ENCODE measurements at places on chromosomes 3 and 15. TPM values are rescaled to one million over a fixed set of nuclear protein-coding genes. Genes with fewer than 3 reads are reported as not detected.

Gene CCR3
- polyA plus RNA-seq, result not detected

GRCh38 chr3:120147072-120147871, 53.0 kb upstream of the GSK3B start:
- no peak for DNase-seq
- H3K4me3 ChIP-seq, result no peak overlapping the region
- H3K4me1 ChIP-seq, result no peaks in the 10 kb centered on the region
- no peaks in the 10 kb centered on the region for H3K36me3 ChIP-seq
- H3K27ac ChIP-seq, result no peak overlapping the region
- no peaks in the 10 kb centered on the region for H3K27me3 ChIP-seq

DNA sequence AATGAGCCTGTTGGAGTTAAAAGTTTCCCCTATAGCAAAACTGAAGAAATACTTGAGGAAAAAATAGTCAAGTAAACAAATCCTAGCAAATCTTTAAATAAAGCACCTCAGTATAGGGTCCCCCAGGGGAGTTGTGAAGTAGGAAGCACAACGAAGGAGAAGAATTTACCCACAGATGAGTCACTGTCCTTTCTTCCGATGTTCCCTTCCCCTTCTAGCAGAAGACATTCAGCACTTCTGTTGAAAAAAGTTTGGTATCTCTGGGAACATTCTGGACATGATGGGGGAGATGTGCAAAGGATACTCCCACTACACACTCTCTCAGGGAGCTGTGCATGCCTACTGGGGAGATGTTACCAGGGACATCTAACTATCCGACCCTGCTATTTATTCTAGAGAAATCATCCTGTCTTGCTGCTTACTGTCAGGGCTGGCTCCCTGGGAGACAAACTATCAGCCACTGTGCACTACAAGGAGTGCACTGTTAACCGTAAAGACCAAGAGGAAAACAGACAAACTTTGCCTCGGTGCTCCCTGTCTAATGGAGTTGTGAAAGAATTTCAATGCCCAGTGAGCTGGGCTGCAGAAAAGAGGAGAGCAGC, 93.8 kb downstream of the RFTN1 start:
- H3K27me3 ChIP-seq, result no peaks in the 10 kb centered on the region
- no peak overlapping the region for H3K4me3 ChIP-seq
- H3K4me1 ChIP-seq, result no peaks in the 10 kb centered on the region

- H3K27me3 ChIP-seq, result no peaks in the 10 kb centered on the region
- no peaks in the 10 kb centered on the region for H3K36me3 ChIP-seq
- H3K4me3 ChIP-seq, result no peak overlapping the region
- no peaks in the 10 kb centered on the region for H3K4me1 ChIP-seq
- DNase-seq, result no peak
- no peak overlapping the region for H3K27ac ChIP-seq
These were observed 651.4 kb downstream of the OTOL1 start for GRCh38 chr3:162147996-162148395.

Gene MAN2C1
- 1,091 TPM for polyA plus RNA-seq

DNA sequence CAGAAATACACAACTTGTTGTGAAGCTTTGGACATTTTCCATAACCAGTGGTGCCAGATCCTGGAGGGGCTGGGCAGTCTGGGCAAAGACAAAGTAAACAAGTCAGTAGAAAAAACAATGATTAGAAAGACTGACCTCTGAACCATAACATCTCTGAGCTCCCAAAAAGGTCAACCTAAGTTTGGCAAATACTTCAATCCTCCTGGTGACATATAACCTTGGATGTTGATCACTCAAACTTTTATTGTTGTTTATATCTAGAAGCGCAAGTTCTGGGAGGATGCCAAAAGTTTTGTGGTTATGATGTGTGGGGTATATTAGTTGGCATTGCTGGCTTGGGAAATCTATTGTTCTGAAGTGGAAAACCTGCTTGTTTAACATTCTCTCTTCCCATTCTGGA, 257.7 kb downstream of the DIPK2A start:
- H3K4me1 ChIP-seq, result no peaks in the 10 kb centered on the region
- H3K27me3 ChIP-seq, result no peaks in the 10 kb centered on the region
- H3K4me3 ChIP-seq, result no peak overlapping the region

GRCh38 chr3:185150561-185150960, 2.3 kb downstream of the C3orf70 start:
- H3K27ac ChIP-seq, result no peak overlapping the region
- peaks cover 28% of the 10 kb centered on the region for H3K27me3 ChIP-seq
- H3K4me1 ChIP-seq, result peaks cover 8% of the 10 kb centered on the region
- DNase-seq, result no peak

Gene ZPLD1
- not detected for polyA plus RNA-seq

Gene SATB1
- polyA plus RNA-seq, result 12.3 TPM

Data from adrenal gland (tissue), 19 donors.